ENCODE measurements at places on chromosomes 2 and 18.

GRCh38 chr2:22361571-22361970, 1023.4 kb upstream of the KLHL29 start:
- DNase-seq, result no peak

DNA sequence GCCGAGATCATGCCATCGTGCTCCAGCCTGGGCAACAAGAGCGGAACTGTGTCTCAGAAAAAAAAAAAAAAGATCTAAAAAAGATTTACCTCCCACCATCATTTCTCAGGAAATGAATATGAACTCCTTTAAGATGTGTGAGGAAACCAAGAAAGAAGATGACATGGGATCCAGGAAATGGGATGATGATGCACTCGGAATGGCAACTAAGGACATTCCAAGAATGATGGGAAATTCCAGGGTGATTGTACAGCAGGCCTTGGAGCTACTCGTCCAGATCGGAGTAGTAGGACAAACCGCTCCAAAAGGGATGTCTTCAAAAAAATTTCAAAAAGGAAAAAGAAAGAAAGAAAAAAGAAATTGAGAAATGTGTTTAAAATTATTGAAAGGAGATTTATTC, 84.9 kb upstream of the PMAIP1 start:
- no peak for DNase-seq

GRCh38 chr2:157190151-157190550, 67.4 kb upstream of the GALNT5 start:
- DNase-seq, result no peak

DNA sequence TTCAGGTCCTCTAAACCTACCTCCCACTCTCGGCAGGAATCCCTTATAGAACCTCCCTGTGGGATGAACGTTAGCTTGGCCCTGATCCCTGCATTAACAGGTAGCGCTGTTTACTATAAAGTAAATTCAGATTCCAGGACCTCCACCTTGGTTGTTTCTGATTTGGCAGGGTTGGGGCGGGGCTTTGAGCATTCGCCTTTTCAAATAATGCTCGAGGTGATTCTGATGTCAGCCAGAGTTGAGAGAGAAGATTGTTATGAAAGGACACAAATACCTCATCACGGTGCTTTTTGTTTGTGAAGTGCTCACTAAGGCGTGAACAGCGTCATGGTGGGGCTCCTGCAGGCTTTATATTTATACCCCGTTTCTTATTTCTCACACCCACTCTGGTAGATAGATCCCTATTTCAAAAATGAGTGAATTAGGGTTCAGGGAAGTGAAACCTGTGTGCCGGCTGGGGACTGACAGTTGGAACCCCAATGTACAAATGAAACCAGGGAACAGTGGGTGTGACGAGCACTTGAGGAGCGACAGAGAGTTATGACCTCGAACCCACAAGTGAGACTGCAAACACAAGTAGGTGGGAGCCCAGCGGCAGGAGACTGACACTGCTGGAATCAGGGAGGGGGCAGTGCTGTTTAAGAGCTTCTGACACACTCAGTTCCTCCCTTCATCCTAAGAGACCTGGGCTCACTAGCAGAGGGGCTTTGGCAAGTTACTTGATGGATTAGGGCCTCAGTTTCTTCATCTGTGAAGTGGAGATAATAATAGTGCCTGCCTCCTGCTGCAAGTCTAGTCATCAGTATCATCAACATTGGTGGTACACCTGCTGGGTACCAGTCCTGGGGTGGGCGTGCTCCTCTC, 14.2 kb upstream of the CXCR4 start:
- peak; percentile 51 for DNase-seq

DNA sequence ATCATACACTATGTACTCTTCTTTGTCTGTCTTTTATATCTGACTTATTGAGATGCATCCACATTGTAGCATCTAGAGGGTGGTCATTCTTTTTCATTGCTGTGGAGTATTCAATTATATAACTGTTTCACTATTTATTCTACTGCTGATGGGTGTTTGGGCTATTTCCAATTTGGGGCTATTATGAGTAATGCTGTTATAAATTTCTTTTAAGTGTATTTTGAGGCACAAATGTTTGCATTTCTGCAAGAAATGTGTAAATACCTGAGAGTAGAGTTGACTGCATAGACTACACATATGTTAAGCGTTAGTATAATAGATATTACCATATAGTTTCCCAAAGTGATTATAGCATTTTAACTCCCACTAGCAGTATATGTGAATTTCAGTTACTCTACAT, 26.9 kb upstream of the PPP1R1C start:
- DNase-seq, result no peak

DNA sequence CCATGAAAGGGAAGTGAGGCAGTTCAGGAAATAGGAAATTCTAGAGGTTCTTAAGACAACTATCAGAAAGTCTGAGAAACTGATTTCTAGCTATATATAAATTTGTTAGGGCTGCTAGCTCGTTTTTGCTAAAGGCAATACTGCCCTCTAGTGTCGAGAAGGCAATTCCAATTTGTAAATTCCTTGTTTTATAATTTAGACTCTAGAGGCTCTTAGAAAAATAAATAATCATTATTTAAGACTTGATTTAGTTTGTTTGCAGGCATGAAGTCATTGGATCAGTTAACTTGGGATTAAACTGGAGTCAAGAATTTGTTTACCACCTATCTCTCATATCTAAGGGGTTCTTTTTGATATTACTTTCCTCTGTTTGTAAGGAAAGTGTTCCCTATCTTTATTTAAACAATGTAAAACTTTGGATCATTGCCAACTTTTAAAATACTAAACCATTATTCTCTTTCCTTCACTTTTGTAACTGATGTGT, 66.2 kb downstream of the ACVR2A start:
- no peak for DNase-seq

DNA sequence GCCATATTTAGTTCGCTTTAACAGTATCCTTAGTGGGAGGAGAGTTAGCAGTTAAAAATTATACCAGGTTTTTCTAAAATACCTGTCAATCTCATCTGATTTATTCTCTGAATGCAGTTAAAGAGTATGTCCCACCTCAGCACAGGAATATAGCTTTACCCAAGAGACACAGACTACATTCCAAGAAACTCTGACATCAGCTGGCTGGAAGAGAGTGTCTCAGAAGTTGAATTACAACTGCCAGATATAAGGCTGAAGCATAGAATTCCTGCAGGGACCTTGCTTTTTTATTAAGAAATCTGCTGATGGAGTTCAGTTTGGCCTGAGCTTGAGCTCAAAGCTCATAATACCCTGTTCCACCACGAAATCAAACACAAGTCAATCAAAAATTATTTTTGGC, 25.4 kb upstream of the CNTNAP5 start:
- DNase-seq, result no peak

GRCh38 chr2:27681841-27682240, 18.2 kb downstream of the SLC4A1AP start:
- no peak for DNase-seq

GRCh38 chr2:171566753-171567152, 44.5 kb downstream of the CYBRD1 start:
- DNase-seq, result no peak

- DNase-seq, result no peak
Measured at GRCh38 chr2:231673348-231673770, 35.0 kb upstream of the PTMA start.

DNA sequence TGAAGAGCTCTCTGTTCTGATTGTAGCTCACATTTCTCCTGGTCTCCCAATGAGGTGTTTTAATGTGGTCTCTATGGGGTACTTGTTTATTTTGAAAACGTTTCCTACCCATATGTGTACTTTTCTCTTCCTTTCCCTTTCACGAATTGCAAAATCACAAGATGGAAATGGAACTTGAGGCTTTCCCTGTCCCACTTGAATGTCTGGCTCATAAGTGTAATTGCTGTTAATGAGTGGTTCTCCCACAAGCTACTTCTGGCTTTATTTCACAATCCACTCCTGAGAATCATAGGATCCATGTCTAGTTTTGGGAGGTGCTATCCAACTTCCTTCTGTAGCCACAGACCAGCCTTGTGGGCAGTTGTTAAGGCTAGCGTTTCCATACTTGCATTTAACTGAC, 81.1 kb upstream of the CAVIN2 start:
- no peak for DNase-seq

DNA sequence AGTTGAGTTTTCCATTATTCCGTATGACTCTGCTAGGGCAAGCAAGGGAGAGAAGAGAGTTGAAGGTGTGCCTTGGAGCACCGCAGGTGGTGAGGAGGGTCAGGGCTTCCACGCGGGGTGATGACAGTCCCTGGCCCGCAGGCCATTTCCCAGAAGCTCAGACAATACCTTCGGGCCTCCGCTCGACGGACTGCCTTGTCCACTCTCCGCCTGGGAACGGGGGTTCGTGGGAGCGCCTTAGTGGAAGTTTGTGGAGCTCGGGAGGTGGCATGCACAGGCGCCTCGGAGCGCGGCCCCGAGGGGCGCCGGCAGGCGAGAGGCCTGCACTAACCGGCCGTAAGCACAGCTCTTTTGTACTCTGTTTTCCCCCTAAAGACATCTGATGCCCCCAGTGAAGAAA, 69.8 kb downstream of the ARHGEF33 start:
- DNase-seq, result no peak

GRCh38 chr2:3664118-3664517, 6.1 kb downstream of the ALLC start:
- no peak for DNase-seq

GRCh38 chr2:101341901-101342624, 33.6 kb upstream of the RNF149 start:
- peak; percentile 54 for DNase-seq

GRCh38 chr2:70697603-70698383, 70.2 kb downstream of the ADD2 start:
- DNase-seq, result no peak

- no peak for DNase-seq
Measured at GRCh38 chr2:239302083-239302807, 98.6 kb downstream of the HDAC4 start.

- no peak for DNase-seq
Measured at GRCh38 chr2:105336786-105337121, 586 bp upstream of the C2orf49 start.

DNA sequence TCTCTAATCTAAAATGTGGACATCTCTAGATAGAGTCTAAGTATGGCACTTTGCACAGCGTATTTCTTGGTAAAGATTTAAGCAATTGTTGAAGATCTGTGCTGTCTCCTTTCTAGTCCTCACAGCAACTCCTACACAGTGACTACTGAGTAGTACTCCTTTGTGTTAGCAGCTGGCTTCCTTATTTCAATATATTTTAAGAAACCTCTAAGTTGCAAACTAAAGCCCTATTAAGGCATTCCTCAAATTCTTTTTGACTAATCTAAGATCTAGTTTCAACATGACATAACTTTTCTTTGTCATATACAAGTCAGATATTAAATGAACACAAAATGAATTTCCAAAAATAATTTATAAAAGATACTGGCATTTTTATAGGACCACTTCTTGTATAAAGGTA, 121.8 kb upstream of the DNAJC10 start:
- DNase-seq, result no peak

DNA sequence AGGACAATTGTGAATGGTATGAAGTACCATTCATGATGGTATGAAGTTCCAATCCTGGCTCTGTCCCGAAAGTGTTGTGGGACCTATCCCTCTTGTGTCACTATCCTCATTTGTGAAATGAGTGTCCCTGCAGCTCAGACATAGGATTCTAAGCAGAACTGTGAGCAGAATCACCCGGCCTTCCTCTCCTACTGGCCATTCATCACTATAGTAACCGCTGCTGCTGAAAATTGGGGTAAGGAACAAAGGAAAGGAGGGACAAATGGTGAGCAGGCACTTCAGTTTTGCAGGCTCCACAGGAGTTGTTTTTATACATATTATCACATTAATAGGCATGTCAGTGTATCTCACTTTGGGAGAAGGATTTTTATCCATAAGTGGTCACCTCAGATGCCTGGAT, 27.4 kb downstream of the SMYD1 start:
- no peak for DNase-seq

DNA sequence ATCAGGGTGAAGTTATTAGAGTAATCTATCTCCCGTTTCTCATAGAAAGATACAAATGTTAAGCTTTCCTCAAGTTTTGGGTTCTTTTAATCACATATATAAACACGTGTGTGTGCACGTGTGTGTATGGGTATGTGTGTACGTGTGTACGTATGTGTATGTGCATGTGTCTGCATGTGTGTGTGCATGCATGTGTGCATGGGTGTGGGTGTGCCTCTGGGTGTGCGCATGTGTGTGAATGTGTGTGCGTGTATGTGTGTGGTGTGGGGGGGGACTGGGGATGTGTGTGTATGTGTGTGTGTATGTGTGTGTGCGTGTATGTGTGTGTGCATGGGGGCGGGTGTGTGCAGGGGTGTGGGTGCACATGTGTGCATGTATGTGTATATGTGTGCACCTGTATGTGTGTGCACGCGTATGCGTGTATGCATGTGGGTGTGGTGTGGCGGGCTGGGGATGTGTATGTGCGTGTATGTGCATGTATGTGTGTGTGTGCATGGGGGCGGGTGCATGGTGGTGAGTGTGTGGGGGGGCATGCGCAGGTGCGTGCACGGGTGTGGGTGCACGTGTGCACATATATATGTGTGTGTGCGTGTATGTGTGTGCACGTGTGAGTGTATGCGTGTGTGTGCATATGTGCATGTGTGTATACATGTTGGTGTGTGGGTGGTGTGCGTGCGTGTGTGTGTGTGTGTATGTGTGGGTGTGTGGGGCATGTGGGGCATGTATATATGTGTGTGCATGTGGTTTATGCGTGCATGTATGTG, 304.0 kb downstream of the MBD2 start:
- DNase-seq, result no peak

DNA sequence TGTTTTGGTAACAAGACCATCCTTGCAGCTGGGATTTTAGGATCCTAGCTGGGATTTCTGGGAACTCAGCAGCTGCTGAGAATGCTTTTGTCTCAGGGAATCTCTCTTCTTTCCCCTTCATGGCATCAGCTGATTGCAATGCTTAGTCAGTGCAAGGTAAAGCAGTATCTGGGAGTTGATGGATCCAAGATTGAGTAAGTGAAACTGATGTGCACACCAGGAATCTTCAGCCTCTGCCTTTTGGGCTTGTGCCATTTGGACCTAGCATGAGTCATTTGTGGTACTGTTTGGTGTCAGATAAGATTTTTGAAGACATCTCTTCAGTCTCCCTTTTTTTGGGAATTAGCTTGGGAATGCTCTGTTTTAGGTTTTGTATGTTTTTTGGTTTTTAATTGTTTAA, 363.3 kb upstream of the TFPI start:
- no peak for DNase-seq

- no peak for DNase-seq
Measured at GRCh38 chr2:128607911-128608506, 289.3 kb upstream of the HS6ST1 start.

DNA sequence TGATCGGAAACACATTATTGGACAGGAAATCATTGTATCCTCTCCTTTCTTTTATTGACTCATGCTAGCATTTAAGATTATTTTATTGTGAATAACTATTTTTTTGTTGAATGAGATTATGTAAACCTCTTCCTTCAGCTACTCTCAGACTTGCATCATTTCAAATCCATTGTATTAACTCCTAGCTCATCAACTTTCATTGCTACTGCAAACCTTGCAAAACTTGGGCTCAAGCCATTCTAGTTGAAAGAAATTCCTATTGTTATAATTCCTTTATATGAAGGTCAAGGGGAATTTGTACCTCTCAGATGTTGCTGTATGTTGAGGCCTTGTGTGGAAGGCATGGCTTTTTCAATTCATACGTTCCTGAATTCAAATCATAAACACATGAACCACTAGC, 1764.6 kb downstream of the SUCLG1 start:
- no peak for DNase-seq
